ENCODE measurements at places on chromosomes 7 and 10. TPM values are rescaled to one million over a fixed set of nuclear protein-coding genes. Genes with fewer than 3 reads are reported as not detected.

The PVRIG gene
- 0.66 TPM for total RNA-seq

The HTR5A gene
- not detected for total RNA-seq

The KCTD7 gene
- 25.2 TPM for total RNA-seq

The NPY4R gene
- not detected for total RNA-seq

The GFRA1 gene
- total RNA-seq: 47.8 TPM

The PLPP4 gene
- 2.5 TPM for total RNA-seq
